Cerebellar cortex (tissue), 1 donor: ENCODE measurements at places on chromosomes 13 and 19.

GRCh38 chr13:51291341-51291740 is 48.1 kb upstream of the SERPINE3 start:
- peak; percentile 29 for DNase-seq

- DNase-seq = no peak
Observed at GRCh38 chr13:77235456-77236022, 91.4 kb downstream of the MYCBP2 start.

DNA sequence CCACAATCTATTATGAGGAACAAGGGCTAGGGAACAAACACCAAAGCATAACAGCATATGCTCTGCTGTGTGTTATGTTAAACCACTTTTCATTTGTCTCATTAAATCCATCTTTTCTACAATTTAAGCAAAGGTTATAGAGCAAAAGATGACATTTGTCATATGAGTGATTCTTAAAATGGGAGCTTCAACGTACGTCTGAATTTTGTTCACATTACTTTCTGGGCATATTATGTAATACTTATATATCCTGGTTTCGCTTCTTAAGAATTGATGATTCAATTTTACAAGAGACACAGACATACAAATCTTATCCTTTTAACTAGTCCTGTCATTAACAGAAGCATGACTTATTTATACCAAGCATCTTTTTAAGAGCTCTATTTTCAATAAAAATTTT is 3.3 kb upstream of the TPP2 start:
- no peak for DNase-seq

- DNase-seq = no peak
Observed at GRCh38 chr13:90502153-90502552, 845.3 kb upstream of the MIR17HG start.
